ENCODE measurements at places on chromosomes 12 and 14.

DNA sequence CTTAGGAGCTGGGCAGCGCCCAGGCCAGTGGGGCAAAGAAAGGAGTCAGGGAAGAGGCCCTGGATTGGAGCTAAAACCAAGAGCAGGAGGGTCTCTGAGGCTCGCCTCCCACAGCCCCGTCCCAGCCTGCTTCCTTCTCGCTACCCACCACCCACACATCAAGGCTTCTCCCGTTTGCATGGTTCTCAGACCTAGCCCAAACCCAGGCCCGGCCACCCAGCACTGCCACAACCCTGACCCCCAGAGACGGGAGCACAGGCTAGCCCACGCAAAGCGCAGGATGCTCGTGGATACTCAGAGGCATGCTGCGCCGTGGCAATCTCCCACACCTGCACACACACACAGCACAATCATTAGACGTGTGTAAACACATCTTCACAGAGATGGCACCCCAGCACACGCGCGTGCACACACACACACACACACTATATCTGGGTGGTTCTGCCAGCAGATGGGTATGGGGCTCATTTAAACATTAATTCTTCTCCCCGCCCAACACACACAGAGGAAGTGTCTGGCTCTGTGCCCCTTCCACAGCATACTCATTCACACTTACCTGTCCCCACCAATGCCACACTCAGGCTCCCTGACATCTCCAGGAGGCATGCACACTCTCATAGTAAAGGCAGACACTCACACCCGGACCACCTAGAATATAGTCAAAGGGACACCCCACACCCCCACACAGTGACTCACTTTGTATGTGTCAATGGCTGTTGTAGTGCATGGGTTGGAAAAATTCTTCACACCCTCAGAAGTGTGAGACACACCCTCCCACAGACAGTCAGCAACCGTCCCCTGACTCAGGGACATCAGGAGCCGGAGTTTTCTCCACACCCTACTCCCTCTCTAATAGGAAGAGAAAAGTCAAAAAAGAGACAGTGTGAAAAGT is 1.1 kb downstream of the CARMIL3 start:
- DNase-seq = no peak

- no peak for DNase-seq
These were observed 184.8 kb upstream of the RPH3A start for GRCh38 chr12:112606611-112607365.

GRCh38 chr14:72855913-72856312 is 38.0 kb downstream of the DPF3 start:
- DNase-seq = no peak

- DNase-seq = no peak
These were observed 58.7 kb downstream of the POLR3B start for GRCh38 chr12:106416273-106416672.

- no peak for DNase-seq
These were observed 12.1 kb downstream of the RITA1 start for GRCh38 chr12:113197518-113198077.

DNA sequence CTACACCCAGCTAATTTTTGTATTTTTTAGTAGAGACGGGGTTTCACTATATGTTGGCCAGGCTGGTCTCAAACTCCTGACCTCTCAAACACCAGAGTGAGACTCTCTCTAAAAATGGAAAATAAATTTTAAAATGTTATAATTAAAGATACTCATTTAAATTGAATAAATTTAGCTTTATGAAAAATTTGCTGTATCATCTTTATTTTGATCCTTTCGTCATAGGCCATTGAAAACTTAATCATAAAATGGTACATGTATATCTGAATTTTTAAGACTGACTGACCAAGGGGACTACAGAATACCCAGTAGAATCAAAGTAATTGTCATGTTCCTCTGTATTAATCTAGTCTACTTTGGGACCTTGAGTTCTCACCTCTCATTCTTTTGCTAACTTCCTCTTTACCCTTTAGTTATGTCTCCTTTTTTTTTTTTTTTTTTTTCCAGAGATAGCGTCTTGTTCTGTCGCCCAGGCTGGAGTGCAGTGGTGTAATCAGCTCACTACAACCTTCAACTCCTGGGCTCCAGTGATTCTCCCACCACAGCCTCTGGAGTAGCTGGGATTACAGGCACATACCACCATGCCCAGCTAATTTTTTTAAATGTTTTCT is 9.5 kb downstream of the RAB5B start:
- no peak for DNase-seq

DNA sequence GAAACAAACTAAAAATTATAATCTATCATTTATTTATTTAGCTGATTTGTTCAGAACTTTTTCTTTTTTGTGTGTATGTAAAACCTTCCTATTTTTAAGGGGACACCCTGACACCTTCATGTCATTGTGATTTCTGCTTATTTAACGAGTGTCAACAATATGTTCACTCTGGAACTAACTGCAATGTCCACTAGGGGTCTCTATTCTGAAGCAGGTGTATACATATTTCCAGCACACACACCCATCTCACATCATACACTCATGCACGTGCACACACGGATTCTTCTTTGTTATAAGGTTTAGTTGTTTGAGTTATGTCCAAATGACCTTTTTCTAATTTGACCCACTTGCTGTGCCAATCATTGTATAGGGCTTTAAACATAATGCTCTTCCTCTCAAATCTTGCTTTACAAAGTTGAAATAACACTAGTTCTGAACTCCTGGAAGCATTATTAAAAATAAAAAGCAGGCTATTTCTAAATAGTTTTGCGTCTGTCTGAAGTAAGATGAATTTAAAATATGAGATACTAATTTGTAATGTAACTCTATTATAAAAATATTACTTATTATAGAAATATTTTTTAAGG is 15.5 kb downstream of the E2F7 start:
- DNase-seq = no peak

- no peak for DNase-seq
These were observed 322.1 kb downstream of the RGS6 start for GRCh38 chr14:72254202-72254936.

GRCh38 chr14:33774723-33775470 is 176.0 kb downstream of the EGLN3 start:
- DNase-seq = no peak

GRCh38 chr12:4117386-4118016 is 156.1 kb upstream of the CCND2 start:
- no peak for DNase-seq

DNA sequence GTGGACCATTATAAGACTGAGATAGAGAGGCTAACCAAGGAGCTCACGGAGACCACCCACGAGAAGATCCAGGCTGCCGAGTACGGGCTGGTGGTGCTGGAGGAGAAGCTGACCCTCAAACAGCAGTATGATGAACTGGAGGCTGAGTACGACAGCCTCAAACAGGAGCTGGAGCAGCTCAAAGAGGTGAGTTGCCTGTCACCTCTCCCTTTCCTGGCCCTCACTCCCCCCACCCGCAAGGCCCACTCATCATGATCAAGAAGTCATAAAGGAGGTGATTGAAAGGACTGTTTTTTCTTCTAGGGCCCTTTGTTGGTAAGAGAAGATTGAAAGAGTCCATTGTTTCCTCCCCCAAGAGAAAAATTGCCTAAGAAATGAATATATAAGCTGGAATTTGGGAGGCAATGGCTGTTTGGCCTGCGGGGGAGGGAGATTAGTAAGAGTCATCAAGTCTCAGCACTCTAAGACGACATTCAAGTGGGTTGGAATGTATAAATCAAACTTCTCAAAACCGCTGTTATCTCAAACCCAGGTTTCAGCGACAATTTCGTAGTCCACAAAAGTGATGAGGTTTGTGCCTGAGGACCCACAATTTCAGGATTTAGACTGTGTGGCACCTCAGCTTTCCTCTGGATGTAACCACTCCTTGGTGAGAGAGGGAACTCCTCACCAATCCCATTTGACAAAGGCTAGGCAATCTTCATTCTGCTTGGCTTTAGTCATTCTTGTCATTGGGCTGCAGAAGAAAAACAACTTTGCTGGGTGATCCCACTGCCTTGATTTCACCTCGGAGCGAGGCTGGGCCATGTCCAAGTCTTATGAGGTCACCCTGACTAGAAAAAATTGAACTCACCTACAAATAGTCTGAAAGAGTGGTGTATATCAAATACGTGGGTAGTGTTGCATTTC is 966 bp downstream of the BICD1 start:
- DNase-seq = peak; percentile 4

DNA sequence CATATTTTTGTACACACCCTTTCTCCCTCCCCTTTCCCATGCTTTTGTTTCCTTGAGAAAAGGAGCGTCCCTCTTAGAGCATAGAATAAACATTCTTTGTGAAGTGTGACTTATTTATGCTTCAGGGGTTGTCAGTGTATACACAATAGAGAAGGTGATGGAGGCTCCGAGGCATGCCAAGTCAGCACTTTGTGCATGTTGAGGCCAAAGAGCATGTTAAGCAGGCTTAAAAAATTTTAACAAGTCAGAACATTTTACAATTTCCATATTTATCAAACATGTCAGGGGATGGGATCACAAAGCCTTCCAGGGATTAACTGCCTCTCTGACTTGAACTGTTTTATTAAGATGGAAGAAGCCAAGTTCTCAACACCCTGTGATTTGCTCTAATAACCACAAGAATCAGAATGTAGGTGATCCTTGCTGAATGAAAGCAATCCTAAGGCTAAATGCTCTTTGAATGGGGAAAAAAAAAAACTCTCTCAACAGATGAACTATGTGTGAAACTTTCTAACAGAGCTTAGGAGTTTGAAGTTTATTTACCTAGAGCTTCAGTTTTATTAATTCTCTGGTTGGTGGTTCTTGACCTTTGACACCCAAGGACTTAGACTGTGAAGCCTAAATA is 223.1 kb downstream of the RAD51B start:
- DNase-seq = no peak

- DNase-seq = no peak
These were observed 170.6 kb downstream of the OTOGL start for GRCh38 chr12:80269803-80270552.

- no peak for DNase-seq
These were observed 1221.5 kb downstream of the FSCB start for GRCh38 chr14:43285575-43285974.

GRCh38 chr14:89123851-89124250 is 293.2 kb downstream of the FOXN3 start:
- no peak for DNase-seq

DNA sequence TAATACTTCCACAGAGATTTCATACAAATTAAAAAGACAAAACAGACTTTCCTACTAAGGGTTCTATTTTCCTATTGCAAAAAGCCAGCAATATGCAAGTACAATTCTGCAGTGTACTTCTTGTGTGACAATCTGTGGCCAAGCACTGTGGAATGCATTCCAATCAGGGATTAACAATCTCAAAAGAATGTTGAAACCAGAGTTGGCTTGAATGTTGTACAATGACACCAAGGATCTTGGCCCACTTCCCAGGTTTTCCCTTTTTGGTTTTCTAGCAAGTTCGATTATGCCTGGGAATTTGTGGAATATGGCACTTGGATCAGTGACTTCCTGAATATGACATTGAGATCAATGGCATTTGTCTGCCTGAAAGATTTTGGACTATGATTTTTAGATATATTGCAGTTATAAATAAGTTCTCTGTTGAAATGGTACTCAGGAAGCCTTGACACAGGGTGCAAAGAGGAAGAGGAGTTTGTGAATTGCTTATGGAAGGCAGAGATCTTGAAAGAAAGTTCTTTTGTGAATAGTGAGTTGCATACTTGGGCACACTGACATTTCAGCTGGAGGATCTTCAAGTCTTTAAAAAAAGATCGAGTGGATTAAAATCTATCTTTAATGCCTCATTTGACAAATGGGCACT is 81.4 kb upstream of the FERMT2 start:
- no peak for DNase-seq

DNA sequence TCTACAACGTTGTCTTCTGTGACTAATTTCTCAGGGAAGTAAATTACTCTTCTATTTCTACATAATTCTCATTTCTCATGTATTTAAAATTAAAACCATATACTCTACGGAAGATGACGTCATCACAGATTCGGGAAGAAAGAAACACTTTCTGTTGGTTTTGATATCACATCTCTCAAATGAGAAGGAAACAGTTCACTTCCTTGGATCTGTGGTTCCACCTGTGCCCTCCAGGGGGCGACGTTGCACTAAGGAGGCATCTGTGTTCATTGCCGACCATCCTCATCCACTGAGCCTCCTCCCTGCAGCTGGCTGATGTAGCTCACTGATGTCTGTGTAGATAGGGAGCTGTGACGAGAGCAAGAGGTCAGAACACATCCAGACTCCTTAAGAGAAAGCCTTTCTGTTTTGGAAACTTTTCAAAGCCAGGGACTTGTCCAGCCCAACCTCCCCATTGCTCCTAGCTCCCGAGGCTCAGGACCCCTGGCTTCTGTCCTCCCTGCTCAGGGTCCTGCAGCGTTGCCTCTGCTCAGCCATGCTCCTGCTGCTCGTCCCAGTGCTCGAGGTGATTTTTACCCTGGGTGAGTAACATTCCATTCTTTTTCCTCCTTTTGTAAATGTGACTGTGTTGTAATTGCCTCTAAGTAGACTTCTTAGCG is 172.7 kb upstream of the OR4E1 start:
- peak; percentile 59 for DNase-seq

DNA sequence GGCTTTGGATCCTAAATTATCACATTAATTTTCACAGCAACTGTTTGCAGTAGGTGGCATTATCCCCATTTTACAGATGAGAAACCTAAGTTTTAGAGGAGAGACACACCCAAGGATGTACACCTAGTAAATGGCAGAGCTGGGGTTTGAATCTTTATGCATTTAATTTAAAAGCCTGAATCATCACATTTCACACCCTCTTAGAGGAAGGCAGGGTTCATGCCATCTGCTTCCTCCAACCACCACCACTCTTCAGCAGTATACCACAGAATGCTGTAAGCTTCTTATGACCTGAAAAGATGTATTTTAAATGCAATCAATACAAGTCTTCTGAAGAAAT is 90.3 kb downstream of the CRADD start:
- DNase-seq = no peak

- DNase-seq = no peak
These were observed 6.0 kb downstream of the OR10P1 start for GRCh38 chr12:55642669-55643068.

- DNase-seq = no peak
These were observed 606.3 kb upstream of the LRFN5 start for GRCh38 chr14:41000350-41000749.

DNA sequence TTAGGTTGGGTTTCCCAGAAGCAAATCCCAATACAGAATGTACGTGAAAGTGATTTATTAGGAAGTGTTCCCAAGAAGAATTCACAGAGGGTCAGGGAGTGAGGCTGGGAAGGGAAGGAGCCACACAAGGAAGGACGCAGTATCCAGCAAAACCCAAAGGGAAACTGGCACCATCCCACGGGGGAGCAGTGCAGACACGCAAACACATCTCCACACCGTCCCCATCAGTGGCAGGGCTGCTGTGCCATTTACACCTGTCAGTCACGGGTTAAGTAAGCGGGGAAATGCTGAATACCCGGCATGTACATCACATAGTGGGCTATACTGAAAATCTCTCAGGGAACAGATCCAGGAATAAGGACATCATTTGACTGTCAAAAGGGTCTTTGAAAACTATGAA is 93.9 kb downstream of the SLC38A1 start:
- no peak for DNase-seq

DNA sequence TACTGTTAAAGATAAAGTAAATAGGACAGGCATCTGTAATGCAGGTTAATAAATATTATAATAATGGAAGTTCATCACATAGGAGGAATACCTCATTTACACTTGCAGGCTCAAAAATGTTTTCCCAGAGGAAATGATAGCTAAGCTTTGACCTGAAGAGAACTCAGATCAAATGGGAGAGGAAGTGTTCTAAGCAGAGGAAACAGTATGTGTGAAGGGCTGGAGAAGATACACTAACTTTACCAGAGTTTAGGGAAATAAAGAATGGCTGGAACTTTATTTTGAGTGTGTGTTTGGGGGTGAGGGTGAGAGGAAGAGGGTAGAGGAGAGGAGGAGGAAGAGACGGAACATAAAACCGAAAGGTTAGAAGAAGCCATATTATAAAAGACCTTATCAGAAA is 34.0 kb upstream of the AP4S1 start:
- DNase-seq = no peak

Data from activated T-cell treated with anti-CD3 and anti-CD28 coated beads for 1 hour (primary cell).